Right renal pelvis (tissue), 4 donors: ENCODE measurements at places on chromosomes 7 and 10.

GRCh38 chr7:32058002-32058401 is 12.2 kb downstream of the PDE1C start:
- DNase-seq: no peak

GRCh38 chr7:106346167-106346677 is 61.4 kb upstream of the NAMPT start:
- DNase-seq: no peak

GRCh38 chr10:84473136-84473535 is 144.7 kb downstream of the CCSER2 start:
- DNase-seq: no peak

DNA sequence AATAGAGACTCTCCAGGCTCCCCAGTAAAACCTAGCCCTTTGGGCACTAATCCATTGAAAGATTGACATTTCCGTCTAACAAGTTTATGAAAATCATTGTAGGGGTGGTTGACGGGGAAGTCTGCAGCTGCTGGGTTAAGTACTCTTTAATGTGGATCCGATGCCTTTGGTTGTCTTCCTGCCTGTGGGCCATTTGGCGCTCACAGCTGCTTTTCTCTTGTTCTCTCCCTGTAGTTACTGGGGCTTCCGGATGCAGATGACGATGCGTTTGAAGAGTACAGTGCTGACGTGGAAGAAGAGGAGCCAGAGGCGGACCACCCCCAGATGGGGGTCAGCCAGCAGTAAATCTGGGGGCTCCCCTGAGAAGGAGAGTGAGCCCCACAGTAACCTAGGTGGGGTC is 22.4 kb downstream of the MTURN start:
- no peak for DNase-seq

DNA sequence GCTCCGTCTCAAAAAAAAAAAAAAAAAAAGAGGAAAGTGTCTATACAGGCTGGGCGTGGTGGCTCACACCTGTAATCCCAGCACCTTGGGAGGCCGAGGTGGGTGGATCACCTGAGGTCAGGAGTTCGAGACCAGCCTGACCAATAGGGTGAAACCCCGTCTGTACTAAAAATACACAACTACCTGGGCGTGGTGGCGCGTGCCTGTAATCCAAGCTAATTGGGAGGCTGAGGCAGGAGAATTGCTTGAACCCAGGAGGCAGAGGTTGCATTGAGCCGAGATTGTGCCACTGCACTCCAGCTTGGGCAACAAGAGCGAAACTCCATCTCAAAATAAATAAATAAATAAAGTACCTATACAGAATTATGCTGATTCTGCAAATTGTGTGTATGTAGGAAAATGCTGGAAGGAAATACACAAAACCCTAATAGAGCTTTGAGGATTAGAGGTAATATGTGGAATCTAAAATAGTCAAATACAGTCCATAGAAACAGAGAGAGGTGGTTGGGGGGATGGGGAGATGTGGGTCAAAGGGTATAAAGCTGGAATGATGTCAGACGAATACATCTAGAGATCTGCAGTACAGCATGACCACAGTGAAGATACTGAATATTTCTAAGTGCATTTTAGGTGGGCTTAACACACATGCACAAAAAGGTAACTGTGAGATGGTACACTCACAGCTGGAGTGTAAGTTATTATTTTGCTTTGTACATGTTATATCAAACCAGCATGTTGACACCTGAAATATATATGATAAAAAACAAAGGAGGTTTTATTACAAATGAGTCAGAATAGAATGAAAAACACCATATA is 174.5 kb upstream of the KLF14 start:
- DNase-seq: no peak

DNA sequence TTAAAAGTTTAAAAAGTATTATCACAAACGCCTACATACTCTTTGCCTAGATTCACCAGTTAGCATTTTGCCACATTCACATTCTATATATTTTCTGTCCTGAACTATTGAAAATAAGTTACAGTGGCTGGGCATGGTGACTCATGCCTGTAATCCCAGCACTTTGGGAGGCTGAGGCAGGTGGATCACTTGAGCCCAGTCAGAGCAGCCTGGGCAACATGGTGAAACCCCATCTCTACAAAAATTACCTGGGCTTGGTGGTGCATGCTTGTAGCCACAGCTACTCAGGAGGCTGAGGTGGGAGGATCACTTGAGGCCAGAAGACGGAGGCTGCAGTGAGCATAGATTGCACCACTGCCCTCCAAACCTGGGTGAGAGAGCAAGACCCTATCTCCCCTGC is 5.3 kb downstream of the ARPC1A start:
- no peak for DNase-seq

DNA sequence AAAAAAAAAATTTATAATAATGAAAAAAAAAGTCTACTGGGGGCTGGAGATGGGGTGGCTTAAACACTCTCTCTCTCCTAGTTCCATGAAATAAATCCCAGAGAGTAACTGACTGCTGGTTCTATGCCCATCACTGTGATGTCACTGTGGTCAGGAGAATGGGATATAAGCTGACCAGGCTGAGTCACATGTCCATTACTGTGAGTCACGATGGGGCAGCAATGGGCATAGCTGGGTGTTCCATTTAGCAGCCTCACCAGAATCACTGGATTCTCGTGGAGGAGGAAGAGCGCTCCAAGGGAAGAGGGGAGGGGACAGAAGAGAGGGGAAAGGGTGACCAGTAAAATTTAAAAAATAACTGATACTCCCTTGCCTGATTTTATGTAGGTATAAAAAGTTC is 37.1 kb downstream of the MASTL start:
- no peak for DNase-seq

DNA sequence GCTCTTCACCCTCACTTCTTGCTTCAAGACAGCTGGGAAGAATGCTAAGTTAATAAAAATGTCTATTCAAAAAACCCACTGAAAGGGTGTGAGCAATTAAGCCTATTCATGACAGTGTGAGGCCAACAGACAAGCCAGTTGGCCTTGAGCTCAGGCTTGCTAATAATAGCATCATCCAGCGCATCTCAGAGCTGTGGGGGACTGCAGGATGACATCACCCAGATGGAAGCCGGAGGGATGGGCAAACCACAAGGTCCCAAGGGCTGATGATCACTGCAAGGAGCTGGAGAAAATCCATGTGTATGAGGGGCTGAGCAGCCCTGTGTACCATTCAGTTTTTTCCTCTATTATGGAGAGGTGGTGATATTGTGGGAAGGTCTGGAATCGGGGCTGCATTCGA is 770.4 kb downstream of the TNS3 start:
- DNase-seq: no peak

DNA sequence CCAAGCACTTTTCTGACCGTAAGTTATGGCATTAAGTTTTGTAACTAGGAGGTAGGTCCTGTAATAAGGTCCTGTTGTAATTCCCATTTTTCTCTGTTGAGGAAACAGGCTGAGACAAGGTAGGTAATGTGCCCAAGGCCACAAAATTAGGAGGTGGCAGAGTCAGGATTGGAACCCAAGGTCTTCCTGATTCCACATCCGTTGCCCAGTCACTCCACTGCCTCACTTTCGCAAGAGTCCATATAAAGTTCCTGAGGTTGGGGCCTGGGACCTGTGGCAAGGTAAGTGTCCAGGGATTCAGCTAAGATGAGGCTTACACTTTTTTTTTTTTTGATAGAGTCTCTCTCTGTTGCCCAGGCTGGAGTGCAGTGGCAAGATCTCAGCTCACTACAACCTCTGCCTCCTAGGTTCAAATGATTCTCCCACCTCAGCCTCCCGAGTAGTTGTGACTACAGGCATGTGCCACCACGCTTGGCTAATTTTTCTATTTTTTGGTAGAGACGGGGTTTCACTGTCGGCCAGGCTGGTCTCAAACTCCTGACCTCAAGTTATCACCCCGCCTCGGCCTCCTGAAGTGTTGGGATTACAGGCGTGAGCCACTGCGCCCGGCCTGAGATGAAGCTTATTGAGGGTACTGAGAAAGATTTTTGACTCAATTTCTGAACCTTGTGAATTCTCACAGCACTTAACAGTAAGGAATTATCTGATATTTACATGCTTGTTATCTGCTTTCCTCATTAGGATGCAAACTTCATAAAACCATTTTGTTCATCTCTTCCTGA is 20.3 kb upstream of the GNA12 start:
- no peak for DNase-seq

GRCh38 chr10:34080485-34081346 is 734.4 kb downstream of the PARD3 start:
- no peak for DNase-seq

GRCh38 chr7:150403376-150404171 is 24.4 kb downstream of the ZNF775 start:
- DNase-seq: no peak

- no peak for DNase-seq
These were observed 137.0 kb upstream of the ADAM12 start for GRCh38 chr10:126525326-126525725.

- peak; percentile 98 for DNase-seq
These were observed at the start of gene ACTR1A for GRCh38 chr10:102502337-102503151. TSS of gene ACTR1A (minus strand) at chr10:102502712. CDS start at chr10:102502647, 65 bp downstream.

DNA sequence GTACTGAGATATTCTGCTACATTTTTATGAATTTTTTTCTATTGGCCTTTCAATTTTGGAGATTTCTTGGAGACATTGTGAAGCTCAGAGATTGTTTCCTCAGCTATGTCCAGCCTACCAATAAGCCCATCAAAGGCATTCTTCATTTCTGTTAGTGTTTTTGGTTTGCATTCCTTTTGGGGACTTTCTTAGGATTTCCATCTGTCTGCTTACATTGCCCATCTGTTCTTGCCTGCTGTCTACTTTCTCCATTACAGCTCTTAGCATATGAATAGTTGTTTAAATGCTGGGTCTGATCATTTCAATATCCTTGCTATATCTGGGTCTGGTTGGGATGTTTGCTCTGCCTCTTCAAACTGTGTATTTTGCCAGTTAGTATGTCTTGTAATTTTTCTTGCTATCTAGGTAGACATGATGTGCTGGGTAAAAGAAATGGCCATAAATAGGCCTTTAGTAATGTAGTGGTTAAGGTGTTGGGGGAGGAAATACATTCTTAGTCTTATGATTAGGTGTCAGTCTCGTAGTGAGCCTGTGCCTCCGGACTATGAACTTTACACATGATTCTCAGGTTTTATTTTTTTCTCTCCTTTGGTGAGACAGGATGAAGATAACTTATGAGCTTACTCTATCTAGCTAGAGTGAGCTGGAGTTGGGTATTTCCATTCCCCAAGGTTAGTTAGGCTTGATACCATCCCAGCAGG is 32.6 kb upstream of the NME8 start:
- no peak for DNase-seq

GRCh38 chr7:102387064-102387463 is 9.1 kb upstream of the PRKRIP1 start:
- DNase-seq: no peak

GRCh38 chr7:135712182-135712782 is 15.7 kb downstream of the SLC13A4 start:
- DNase-seq: no peak

DNA sequence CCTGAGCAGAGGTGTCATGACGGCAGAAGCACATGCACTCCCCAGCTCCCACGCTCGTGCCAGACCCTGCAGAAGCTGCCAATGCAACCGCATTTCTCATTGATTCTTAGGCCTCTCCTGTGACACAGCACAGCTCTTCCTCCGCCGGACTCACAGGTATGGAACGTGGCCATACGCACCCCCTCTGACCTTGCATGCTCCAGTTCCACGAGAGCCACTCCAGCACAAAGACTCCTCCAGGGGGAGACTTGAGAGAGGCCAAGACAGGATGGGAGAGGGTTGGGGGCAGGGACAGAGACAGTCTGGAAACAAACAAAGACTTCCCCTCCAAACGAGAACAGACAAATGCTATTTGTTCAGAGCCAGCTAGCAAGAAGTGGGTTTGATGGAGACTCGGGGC is 124.3 kb upstream of the PPP2R2D start:
- DNase-seq: no peak
